IPS DF 6.9 (cell line): ENCODE measurements at places on chromosomes 7 and 10.

DNA sequence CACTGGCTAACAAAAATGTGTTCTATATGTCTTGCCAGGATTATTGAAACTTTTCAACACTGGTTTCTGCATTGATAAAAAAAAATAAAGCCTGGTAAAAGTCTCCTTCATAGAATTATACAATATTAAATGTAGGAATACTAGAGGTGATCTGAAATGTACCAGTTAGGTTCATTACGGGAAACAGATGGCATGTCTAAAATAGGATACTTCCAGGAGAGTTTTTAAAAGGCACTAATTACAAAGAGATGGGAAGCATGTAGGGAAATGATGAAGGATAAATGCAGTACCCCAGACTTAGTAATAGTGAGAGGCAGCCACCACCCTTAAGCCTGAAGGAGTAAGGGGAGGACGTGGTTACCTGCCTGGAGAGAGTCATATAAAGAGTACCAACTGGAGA, 107.0 kb upstream of the NPSR1 start:
- no peak overlapping the region for H3K27ac ChIP-seq
- no peaks in the 10 kb centered on the region for H3K4me1 ChIP-seq
- H3K36me3 ChIP-seq, result no peaks in the 10 kb centered on the region

- H3K36me3 ChIP-seq, result no peaks in the 10 kb centered on the region
- DNase-seq, result no peak
- no peaks in the 10 kb centered on the region for H3K27me3 ChIP-seq
- H3K4me3 ChIP-seq, result no peak overlapping the region
Observed at GRCh38 chr10:131736321-131736980, 164.4 kb upstream of the PPP2R2D start.

DNA sequence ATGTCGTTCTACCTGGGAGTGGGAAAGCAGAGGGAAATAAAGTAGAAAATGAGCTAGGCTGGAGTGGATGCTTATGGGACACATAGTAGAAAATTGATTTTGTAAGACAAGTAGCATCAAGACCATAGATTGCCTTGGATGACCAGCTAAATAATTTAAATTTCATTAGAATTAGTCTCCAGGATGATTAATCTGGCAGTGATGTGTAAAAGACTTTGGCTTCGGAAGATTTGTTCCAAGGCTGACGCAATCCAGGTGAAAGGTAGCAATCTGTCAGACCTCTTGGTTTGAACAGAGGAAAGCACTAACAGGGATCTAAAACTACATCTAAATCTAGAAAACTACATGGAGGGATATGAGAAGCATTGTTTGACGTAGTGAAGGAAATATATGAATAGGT, 236.5 kb downstream of the ARL4A start:
- no peak for DNase-seq
- no peaks in the 10 kb centered on the region for H3K4me1 ChIP-seq
- H3K36me3 ChIP-seq, result no peaks in the 10 kb centered on the region
- no peak overlapping the region for H3K27ac ChIP-seq
- H3K27me3 ChIP-seq, result no peaks in the 10 kb centered on the region
- no peak overlapping the region for H3K4me3 ChIP-seq

DNA sequence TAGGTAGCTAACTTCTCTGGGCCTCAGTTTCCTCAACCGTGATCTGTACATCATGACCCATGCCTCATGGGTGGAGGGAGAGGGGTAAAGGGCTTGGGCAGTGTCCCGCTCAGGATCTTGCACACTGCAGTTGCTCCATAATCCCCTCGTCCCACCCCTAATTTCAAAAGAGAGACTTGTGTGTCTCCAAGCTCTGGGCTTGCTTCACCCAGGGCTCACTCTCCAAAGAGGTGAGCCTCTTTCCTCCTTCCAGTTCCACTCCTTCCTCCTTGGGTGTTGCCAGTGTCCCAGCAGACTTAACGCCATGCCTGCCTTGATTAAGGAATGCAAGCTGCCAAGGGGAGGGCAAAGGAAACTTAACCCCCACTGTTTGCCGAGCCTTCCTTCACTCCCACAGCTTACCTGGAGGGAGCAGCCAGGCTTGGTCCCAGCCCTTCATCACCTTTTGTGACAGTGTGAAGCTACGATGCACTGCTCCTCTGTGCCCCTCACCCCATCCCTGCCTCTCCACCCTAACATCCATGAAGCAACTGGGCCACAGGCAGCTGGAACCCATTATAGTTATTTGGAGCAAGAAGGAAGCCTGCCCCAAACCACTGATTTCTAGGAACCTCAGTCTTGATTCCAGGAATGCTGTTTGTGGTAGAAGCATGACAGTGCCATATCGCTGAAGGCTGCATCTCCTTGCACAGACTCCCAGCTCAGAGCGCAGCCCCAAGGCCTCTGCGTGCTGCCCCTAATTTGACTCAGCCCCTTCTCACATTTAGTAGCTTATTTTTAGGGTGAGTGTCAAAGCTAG, 363.3 kb downstream of the TNS3 start:
- no peak overlapping the region for H3K4me3 ChIP-seq
- H3K27me3 ChIP-seq, result no peaks in the 10 kb centered on the region
- H3K36me3 ChIP-seq, result no peaks in the 10 kb centered on the region
- H3K27ac ChIP-seq, result no peak overlapping the region
